ENCODE measurements at places on chromosomes 7 and 10. TPM values are rescaled to one million over a fixed set of nuclear protein-coding genes. Genes with fewer than 3 reads are reported as not detected.

DNA sequence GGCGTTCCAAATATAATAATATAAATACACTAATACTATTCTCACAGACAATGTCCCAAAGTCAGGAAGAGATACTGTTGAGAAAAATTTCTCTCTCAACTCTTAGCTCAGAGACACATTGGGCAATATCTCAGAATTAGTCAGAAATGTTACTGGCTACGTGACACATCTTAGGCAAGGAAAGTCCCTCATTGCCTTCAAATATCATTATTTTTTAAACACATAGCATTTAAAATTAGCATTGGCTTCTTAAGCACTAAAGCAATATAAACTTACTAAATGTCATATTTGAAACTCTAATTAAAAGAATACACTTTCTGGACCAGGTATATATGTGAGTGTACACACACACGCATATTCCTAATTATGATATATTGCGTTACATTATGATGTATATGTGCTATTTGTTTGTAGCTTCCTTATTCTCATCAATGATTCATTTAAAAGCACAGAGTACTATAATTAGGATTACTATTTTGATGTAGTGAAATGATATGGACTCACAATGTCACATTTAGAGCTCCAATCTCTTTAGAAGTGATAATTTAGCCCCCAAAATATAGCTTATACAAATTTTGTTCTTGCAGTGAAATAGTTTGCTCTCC lies 255.8 kb downstream of the TWIST1 start:
- DNase-seq = no peak

DNA sequence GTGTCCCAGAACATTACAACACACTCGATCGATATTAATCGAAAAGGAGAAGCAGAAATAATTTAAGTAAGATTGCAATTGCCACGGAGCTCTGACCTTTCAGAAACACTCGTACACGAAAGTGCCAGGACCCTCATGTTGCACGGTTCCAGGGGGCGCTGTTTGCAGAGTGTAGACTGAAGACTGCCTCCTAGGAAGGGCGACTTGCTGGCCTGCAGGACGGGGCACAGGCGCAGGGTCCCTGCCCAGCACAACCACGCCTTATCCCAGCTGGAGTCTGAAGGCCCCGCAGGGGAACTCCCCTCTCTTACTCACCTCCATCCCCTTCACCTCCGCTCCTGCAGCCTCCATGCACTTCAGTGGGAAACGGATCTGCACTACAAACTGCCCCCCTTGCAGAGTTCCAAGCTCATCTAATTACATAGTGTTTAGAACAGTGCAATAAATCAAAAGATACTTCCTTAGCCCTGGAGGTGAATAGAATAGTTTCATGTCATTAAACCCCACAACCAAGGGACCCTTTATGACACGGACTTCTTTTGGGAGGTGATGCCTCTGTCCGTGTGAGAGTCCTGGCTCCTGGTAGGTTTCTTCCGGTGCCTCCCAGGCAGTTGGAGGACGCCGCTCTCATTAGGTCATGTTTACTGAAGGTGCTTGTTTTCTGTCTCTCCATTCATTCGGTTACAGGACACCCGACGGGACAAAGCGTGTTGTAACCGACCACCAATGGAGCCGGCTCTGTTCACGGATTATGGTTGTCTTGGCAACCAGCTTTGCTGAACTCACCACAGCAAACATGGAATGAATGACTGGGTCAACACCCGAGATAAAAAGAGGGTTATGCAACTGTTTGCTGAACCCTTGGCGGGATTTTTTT lies 262.2 kb downstream of the BAMBI start:
- DNase-seq = peak; percentile 39

DNA sequence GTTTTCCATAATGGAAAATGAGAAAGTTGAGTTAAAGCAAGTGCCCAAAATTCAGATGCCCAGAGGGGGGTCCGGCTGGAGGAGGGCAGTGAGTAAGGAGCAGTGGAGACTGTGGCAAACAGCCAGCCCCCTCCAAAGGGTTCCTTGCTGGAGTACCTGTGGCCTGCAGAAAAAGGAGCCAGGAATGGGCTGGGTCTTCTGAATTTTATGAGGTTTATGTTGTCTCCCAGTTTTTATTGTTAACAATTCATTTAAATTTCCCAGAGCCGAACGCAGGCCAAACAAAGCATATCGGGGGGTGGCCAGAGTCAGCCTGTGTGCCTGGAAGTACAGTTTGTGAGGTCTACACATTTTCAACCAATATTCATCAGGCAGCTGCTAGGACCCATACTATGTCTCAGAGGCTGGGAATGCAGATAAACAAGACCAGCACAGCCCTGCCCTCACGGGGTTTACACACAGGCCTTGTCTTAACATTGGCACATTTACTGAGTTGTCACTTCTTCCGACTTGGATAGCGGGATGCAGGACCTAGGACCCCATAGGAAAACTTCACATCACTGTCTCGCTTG lies 12.9 kb upstream of the CSGALNACT2 start:
- DNase-seq = no peak

DNA sequence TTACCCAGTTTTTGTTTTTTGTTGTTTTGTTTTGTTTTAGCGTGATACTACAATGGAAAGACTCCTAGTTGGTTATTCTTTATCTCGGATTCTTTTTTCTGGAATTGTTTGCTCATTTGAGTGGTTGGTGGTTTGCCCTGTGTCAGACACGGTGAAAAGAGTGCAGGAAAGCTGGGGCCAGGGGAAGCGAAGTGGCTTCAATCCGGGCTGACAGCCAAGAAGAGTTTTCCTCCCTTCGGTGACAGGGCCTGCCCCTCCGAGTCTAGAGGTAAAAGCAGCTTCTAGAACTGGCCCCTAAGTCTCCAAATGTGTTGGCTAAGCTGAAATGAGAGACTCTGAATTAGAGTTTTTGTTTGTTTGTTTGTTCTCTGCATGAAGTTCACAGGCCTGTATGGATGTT lies 5.7 kb upstream of the AP5Z1 start:
- DNase-seq = no peak

DNA sequence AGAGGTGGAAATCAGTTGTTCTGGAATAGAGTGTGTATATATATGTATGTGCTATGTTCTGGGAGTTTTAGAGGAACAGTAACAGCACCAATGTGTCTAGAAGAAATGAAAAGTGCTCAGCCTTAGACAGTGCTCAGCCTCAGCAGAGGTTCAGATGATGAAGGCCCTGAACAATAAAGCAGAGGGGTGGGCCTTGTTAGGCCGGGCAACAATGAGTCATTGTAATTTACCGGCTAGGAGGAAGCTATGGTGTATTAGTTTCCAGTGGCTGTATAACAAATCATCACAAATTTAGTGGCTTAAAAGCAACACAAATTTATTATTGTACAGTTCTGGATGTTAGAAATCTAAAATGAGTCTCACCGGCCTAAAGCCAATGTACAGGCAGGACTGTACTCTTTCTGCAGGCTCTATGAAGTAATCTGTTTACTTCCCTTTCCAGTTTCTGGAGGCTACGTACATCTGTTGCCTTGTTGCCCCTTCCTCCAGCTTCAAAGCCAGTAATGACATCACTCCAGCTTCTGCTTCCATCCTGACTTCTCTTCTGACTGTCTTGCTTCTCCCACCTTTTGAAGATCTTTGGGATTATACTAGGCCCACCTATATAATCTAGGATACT lies 84.6 kb downstream of the CH25H start:
- DNase-seq = no peak

GRCh38 chr7:151482883-151483710 lies 36.6 kb downstream of the RHEB start:
- no peak for DNase-seq

DNA sequence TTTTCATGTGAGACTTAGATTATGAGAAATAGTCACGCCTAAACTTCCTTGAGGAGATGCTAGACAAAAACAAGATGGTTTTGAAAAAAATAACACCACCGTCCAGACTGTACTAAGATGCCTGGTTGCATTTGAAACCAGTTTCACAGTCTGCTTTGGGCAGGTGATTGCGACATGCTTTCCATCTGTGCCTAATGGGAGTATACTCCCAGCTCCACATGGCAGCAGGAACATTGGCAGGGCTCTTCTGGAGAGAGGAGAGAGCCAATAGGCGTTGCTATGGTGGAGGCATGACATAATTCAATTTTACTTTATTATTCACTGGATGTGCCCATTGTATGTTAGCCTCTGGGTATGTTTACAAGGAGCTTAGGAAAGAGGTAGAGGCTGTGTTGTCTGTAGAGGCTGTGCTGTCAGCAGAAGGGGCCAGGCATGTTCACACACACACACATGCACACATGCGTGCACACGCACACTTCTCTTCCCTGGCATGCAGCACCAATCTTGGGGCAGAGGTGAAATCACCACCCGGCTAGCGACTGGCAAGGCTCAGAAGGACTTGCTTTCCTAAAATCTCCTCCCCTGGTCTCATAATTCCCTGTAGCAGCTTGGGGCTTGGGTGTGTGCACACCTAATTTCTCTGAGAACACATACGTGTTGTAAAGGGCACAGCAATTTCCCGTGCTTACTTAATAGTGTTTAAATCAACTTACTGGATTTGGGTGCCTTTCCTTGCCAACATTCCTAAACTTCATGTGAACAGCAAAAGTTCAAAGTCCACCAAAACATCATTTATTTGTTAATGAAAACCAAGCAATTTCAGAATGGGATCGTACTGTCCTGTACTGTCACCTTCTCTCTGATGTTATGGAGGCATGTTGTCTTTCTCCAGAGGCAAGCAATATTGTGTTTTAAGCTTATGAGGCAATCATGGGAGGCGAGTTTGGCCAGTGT lies 162.1 kb downstream of the TCF7L2 start:
- no peak for DNase-seq

GRCh38 chr7:88224601-88225275 lies 4.9 kb upstream of the SRI start:
- no peak for DNase-seq

- no peak for DNase-seq
Measured at GRCh38 chr7:156816943-156817572, 75.9 kb downstream of the LMBR1 start.

GRCh38 chr10:48233559-48234005 lies 40.9 kb downstream of the FRMPD2 start:
- no peak for DNase-seq

DNA sequence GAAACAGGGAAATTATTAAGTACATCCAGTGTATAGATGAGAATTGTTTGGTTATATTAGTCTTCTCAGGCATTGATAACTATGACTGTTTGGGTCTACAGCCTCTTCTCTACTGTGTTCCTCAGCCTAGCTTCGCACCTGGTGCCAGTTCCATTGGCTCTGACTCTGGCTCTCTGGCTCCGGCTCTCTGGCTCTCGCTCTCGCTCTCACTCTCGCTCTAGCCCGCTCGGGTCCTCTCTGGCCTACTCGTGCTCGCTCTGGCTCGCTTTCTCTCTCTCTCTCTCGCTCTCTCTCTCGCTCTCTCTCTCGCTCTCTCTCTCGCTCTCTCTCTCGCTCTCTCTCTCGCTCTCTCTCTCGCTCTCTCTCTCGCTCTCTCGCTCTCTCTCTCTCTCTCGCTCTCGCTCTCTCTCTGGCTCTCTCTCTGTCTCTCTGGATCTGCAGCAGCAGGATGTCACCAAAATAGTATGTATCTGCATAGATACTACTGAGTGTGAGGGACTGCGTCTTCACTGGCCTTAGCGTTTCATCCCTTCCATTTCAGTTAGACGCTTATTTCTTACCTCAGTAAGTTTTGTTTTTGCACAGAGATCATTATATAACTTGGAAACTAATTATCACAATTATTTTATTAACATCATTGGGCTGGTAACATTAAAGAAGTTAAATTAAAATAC lies 6.5 kb upstream of the SSBP1 start:
- DNase-seq = no peak

DNA sequence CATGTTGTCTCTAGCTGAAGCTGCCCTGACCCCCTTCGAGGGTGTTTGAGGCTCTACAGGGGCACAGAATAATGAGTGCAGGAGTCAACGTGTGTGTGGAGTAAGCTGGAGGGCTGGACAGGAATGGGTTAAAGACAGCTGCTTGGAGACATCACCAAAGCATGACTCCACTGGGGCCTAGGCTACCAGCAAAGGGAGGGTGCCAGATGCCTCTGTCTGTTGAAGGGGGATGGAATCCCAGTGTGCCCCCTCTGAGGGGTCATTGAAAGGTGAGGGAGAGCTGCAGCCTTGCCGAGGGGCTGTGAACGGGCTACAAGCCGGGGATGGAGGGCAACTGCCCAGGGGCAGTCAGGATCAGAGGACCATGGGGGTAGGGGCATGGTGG lies 51.7 kb upstream of the PODXL start:
- DNase-seq = no peak

DNA sequence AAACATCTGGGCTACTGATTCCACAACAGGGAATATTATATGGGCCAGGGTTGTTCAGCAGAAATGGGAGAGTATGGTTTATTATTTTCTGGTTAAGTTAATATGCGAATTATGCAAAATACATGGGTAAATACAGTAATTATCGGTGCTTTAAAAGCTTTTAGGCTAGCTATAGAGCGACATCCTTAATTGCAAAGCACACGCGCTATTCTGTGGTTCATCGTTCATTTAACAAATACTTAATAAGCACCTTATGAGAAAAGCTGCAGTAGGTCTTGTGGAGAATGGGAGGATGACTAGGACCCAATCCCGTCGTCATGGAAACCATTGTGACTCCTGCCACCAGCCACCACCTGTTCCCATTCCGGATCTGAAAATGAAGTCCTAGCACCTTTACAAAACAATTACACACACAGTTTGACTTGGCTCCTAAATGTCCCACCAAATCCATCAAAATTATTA lies 623 bp upstream of the CEP41 start:
- DNase-seq = no peak

DNA sequence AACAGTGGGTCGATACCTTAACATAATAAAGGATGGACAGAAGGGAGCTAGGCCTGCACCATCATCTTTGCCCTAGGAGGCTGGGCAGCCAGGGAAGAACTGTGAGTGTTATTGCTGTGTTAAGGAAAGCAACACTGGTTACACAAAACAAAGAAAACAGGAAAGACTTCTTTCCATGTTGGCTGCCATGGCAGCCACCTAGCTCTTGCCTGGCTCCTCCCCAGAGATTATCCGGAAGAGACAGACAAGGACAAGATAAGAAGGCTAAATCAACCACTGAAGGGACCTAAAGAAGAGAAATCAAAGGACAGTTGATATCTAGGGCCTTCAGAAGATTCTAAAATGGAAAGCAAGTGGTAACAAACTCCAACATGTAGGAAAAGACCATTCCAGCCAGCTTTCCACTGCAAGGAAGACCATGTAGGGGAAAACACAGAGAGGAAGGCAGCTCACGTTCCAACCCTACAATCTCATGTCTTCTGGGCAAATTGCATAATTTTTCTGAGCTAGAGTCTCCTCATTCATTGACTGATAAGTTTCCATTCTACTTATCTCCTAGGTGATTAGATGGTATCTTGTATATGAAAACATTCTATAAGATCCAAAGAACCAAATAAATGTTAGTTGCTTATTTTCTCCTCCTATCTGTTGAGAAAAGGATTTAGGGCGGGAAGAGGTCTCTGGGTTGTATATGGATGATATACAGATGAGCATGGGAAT lies 51.2 kb downstream of the SP8 start:
- no peak for DNase-seq

GRCh38 chr7:28114056-28114455 lies 66.5 kb downstream of the JAZF1 start:
- no peak for DNase-seq

Gene GPR158
- not detected for total RNA-seq

Gene TPK1
- total RNA-seq = 3.5 TPM

Measured in left ventricle myocardium inferior (tissue), 1 donor.